ENCODE measurements at places on chromosomes 16 and 17.

DNA sequence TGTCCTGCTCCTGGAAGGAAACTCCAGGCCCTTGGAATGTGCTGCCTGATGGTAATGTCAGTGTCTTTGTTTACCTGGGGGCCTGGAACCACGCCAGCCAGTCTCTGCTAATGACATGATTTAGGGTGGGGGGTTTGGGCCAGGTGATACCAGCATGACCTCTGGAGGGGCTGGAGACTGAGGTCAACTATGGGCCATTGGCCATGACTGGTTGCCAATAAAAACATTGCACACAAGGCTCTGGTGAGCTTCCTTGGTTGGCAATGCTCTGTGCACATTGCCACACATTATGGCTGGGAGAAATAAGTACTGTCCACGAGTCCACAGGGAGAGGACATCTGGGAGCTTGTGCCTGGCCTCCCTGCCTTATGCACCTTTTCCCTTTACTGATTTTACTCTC is 52.5 kb downstream of the LITAF start:
- no peak for DNase-seq

GRCh38 chr16:69411064-69411985 is 13.1 kb upstream of the CYB5B start:
- DNase-seq: no peak

GRCh38 chr16:2148714-2149629 is 547 bp downstream of the RAB26 start:
- DNase-seq: no peak

- DNase-seq: no peak
These were observed 355.8 kb downstream of the SOX9 start for GRCh38 chr17:72476575-72476986.

DNA sequence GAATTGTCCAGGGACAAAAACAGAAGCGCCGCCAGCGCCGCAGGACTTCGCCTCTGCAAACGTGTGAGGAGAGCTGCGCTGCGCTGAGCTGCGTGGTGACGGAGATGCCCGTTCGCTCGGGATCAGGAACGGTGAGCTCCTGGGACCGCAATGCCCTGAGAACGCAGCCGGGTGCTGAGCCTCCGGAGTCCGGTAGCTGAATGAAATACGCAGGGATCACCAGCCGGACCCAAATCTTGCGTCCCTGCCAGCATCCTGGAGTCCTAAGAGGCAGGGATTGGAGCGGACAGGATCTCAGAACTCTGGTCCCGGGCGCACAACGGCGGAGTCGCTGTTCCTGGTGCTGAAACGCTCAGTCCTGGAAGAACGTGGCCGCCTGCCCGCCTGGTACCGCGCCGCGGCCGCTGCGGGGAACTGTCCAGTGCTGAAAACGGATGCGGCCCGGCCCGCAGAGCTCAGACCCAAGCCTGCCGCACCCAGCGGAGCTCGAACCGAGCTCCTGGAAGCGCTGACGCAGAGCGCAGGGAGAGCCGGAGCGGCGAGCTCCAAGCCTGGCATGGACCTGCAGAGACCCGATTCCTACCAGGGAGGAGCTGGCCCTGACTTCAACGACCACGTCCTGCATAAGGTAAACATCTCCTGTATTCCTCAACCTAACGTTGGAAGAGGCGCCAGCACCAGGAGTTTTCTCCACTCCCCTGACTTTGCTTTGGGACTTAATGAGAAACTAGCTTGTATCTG is 41.5 kb downstream of the CD300LF start:
- peak; percentile 51 for DNase-seq

All from HuH-7.5 (cell line).